ENCODE measurements at places on chromosomes 4 and X.

DNA sequence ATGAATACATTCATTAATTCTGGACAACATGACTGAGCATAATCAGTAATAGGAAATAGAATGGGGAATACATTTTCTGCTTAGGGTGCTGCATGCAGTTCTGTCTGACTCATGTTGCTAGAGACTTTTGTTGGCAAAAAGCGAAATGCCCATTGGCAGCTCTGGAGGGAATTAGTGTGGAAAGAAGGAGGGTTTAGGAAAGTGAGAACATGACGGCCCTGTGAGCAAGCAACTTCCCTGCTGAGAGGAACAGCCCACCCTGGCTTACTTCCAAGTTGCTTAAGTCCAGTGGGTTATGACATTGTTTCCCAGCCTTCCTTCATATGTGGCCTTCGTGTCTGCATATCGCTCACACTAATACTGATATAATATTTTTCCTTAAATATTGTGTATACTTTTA, 13.8 kb downstream of the MAD2L1 start:
- DNase-seq: peak; percentile 91

DNA sequence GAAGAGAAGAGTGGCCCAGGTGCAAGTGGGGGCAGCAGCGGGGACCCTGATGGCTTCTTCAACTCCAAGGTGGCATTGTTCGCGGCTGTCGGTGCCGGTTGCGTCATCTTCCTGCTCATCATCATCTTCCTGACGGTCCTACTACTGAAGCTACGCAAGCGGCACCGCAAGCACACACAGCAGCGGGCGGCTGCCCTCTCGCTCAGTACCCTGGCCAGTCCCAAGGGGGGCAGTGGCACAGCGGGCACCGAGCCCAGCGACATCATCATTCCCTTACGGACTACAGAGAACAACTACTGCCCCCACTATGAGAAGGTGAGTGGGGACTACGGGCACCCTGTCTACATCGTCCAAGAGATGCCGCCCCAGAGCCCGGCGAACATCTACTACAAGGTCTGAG, 11.4 kb downstream of the EFNB1 start:
- no peak for DNase-seq

GRCh38 chrX:51891821-51892551, 1.4 kb upstream of the MAGED1 start:
- DNase-seq: peak; percentile 94

DNA sequence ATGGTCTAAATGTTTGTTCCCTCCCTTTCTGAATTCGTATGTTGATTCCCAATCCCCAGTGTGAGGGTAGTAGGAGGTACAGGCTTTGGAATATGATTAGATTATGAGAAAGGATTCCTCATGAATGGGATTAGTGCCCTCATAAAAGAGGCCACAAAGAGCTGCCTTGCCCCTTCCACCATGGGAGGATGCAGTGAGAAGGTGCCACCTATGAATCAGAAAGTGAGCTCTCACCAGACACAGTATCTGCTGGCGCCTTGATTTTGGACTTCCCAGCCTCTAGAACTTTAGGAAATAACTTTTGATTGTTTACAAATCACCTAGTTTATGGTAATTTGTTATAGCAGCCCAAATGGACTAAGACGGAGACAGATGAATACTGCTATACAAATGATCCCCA, 3.6 kb downstream of the ATP10D start:
- no peak for DNase-seq

GRCh38 chrX:125205918-125206665, 113.6 kb upstream of the TEX13C start:
- DNase-seq: peak; percentile 5

- no peak for DNase-seq
These were observed 556.4 kb upstream of the CPEB2 start for GRCh38 chr4:14445882-14446281.

DNA sequence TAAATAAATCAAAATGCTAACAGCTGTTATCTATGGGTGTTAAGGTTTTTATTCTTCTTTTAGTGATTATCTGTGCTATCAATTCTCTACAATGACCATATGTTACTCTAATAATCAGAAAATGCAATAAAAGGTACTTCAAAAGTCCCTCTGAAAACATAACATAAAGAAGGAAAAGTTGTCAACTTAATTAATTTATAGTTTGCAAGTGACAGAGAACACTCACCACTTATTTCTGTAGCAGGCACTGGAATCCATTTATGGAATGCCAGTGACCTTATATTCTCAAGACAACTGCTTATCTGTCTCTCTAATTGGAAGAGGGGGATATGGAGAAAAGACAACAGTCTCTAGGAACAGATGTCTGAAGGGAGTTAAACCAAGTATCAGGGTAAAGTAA, 25.6 kb upstream of the PLS3 start:
- no peak for DNase-seq

- no peak for DNase-seq
These were observed 59.3 kb downstream of the FTHL17 start for GRCh38 chrX:31012509-31013025.

DNA sequence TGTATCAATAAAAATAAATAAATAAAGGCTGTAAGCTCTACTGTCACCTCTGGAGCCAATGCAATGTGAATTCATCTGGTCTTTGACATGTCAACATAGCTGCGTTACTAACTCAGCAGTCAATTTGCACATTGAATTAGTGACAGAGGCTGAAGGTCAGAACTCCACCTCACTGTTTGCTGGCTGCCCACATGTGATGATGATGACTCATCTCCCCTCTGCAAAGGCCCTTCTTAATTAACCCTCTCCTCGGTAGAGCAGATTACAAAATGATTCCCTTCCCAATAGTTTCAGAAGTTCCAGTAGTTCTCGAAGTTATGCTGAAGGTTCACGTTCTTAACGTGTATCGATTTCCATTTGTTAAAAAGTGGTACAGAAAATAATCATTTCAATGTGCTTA, 1626.0 kb upstream of the TENM3 start:
- DNase-seq: no peak

- no peak for DNase-seq
These were observed 88.0 kb downstream of the LEF1 start for GRCh38 chr4:108080747-108081146.

GRCh38 chrX:31708116-31708515, 636.3 kb upstream of the FTHL17 start:
- peak; percentile 69 for DNase-seq

DNA sequence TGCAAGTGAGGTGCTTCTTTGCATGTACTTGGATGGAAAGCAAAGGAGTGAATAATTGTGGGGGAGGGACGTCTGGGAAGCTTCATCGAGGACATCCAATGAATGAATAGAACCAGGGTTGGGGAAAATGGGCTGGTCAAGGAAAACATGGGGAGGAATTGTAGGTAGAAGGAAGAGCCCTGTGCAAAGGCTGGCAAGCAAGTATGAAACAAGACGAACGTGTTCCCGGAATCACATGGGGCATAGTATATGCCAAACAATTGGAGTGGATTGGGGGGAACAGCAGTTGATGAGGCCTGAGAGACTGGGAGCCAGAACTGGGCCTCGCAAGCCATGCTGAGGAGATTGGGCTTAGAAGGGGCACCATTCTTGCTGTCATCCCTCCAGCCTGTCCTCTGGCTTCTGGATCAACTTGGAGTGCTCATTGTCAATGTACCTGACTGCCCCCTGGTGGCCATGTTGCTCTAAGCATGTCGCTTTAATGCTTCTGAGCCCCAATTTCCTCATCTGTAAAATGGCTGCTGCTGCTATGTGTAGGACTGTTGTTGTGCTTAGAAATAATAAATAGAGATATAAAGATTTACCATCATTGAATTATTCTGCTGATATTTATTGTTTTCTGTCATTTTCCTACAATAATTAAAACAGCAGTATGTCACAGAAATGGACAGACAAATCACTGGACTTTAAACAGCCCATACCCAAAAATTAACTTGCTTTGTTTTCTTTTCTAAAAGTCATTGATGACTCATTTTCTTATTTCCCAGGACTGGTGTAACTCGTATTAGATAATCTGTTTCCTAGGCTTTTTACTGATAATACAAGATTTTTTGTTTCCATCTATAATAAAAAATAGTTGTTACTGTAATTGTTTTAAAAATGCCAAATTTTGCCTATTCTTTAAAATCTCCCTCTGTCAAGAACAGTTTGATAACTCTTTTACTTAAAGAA, 66.4 kb downstream of the JADE3 start:
- peak; percentile 59 for DNase-seq

DNA sequence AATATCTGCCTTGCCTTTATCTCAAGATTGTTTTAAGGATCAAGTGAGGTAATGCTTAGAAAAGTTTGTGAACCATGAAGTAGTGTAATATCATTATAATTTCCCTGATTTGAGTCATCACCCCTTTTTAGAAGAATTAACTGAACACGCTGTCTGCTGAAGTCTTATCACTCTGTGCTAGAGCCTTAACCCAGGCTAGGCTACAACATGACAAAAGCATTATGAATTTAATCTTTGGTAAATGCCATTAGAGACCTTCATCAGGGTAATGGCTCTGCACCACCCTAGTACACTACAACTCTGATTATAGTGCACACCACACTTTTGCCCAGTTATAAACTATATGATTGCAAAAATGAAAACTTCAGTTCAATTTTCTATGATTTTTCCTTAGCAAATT, 118.3 kb downstream of the ADGRL3 start:
- no peak for DNase-seq

DNA sequence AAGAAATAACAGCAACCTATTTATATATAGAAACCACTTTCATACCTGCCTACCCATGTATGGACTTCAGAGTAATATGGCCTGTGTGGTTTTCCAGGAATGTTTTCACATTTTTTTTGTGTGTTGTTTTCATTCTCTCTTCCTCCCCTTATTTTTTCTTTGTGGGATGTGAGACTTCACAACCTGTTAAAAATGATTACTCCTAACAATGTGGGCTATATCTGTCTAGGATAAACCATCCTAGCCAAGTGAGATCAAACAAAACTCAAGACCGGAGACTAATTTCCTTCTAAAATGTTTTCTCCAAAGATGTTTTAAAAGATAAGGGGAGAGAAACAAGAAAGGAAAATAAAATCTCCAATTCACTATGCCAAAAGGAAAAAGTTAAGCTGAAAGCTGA, 106.1 kb upstream of the DIPK2B start:
- DNase-seq: no peak

- peak; percentile 68 for DNase-seq
These were observed 11.2 kb upstream of the AMOT start for GRCh38 chrX:112851806-112852205.

- no peak for DNase-seq
These were observed 423.1 kb downstream of the BCOR start for GRCh38 chrX:39674490-39675161.

DNA sequence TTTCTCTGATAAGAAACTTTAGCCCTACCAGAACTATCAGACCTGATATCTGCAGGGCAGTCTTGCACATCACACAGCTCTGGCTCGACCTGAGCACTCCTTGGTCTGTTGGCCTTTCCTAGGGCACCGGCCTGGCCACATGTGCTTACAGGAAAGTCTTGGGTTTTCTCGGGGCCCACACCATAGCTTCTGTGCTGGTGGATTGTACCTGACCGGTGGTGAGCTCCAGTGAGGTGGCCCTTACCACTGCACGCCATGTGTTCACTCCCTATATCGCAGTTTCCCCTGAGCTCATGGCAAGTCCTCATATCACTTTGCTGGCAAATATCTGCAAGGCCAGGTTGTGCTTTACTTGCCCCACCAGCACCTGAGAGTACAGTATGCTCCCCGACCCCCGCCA, 2637.4 kb downstream of the ARAP2 start:
- DNase-seq: no peak

DNA sequence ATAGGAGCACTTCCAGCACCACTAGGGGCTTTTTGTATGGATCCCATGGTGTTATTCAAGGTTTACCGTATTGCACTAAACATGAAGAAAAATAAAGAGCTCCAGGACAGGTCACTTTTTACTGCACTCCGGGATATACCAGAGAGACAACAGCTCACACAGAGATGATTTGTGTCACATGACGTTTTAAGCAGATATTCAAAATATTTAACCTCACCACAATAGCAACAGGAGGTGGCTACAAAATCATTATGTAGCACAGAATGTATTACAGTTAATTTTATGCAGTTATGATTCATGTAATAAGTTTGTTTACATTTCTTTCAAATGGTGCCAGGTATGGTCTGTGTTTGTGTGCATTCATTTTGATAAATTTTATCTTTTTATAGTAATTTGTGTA, 100.6 kb downstream of the LUZP4 start:
- DNase-seq: peak; percentile 31

DNA sequence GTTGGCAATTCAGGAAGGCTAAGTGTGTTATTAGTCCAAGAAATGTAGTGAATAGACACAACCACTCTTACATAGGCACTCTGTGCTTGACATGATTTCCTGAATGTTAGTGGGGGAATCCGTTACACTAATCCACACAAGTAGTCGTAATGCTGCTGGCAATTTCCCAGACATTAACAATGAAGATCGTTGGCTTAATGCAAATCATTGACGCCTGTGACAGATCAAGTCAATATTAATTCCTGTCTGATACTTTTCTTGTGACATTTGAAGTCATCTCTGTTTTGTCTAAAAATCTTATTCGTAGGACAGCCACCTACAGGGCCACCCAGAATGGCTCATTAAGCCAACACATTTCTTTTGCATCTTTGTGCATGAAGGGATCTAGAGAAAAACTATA, 939.1 kb upstream of the FTHL17 start:
- no peak for DNase-seq

GRCh38 chrX:70247252-70247651, 12.8 kb downstream of the P2RY4 start:
- no peak for DNase-seq

DNA sequence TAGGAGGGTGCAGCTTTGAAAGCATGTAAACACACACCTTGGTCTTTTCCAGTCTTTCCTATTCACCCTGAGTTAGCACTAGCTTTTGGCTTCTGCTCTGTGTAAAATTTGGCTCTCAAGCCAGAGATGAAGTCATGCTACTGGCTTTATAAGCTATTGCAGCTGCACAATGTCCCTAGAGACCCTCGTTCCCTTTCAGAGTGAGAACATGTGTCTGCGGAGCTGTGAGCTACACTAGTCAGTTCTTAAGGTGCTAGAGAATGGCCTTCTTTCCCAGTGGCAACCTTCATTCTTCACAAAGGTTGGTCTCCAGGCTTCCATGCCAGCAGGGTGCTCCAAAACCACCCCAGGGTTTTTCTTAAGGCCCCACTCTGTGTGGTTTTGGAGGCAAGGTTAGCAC, 199.1 kb downstream of the SPATA18 start:
- peak; percentile 73 for DNase-seq

GRCh38 chr4:45569619-45570018, 554.2 kb downstream of the GABRG1 start:
- no peak for DNase-seq

GRCh38 chr4:20616848-20617247, 83.4 kb upstream of the PACRGL start:
- DNase-seq: no peak

DNA sequence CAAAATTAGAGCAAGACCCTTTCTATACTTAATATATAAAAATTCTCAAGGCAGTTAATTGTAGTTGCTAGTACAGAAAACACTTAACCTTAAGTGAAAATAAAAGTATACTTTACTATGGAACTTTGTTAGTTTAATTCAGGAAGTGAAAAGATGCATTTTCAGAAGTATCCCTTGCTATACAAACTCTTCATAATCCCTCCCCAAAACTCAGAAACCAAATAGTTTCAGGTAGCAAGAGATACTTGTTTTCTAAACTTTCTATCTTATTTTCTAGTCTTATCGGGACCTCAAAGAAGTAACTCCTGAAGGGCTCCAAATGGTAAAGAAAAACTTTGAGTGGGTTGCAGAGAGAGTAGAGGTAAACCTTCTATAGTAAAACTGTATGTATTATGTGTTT, 14.3 kb downstream of the PAICS start:
- no peak for DNase-seq

Measured in fibroblast of upper back skin (primary cell).